Spinal cord (tissue), 10 donors: ENCODE measurements at places on chromosomes 12 and 14. TPM values are rescaled to one million over a fixed set of nuclear protein-coding genes. Genes with fewer than 3 reads are reported as not detected.
A peak's percentile ranks its signal among the peaks of the same experiment; 100 is the strongest.

- no peaks in the 10 kb centered on the region for H3K27me3 ChIP-seq
- H3K36me3 ChIP-seq = peaks cover 11% of the 10 kb centered on the region
- DNase-seq = no peak
These were observed 20.1 kb downstream of the RACGAP1 start for GRCh38 chr12:50005175-50005574.

DNA sequence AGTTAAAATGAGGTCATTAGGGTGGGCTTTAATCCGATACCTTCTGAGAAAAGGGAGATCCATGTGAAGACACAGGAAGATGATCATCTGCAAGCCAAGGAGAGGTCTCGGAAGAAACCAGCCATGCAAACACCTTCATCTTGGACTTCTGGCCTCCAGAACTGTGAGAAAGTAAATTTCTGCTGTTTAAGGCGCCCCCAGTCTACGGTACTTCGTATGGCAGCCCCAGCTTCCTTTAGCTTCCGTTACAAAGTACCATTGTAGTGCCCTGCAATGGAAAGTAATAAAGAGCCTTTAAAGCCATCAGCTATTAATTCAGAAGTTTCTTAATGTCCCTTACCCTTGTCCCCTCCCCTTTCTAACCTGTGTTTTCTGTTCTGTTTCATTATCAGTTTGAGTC lies 308.1 kb downstream of the AACS start:
- no peak overlapping the region for H3K4me3 ChIP-seq
- H3K27me3 ChIP-seq = no peaks in the 10 kb centered on the region
- H3K27ac ChIP-seq = no peak overlapping the region
- peaks cover 6% of the 10 kb centered on the region for H3K4me1 ChIP-seq

GRCh38 chr12:109309381-109310246 lies 530 bp upstream of the FOXN4 start:
- peak overlapping the region; percentile 39 for H3K4me3 ChIP-seq
- DNase-seq = no peak
- peaks cover 51% of the 10 kb centered on the region for H3K27me3 ChIP-seq
- H3K36me3 ChIP-seq = no peaks in the 10 kb centered on the region

GRCh38 chr12:109308534-109309380 lies at the start of gene FOXN4:
TSS of gene FOXN4 (minus strand) at chr12:109309284. CDS start at chr12:109308321, 963 bp downstream.
- peaks cover 51% of the 10 kb centered on the region for H3K27me3 ChIP-seq
- H3K4me3 ChIP-seq = peak within 1 kb of the TSS; percentile 39
- H3K4me1 ChIP-seq = peaks cover 14% of the 10 kb centered on the region
- peak; percentile 59 for DNase-seq
- no peak within 1 kb of the TSS for H3K27ac ChIP-seq

GRCh38 chr12:12449533-12450025 lies 92.7 kb downstream of the BORCS5 start:
- no peak overlapping the region for H3K27ac ChIP-seq
- H3K4me1 ChIP-seq = no peaks in the 10 kb centered on the region

- peaks cover 4% of the 10 kb centered on the region for H3K4me1 ChIP-seq
- peaks cover 16% of the 10 kb centered on the region for H3K36me3 ChIP-seq
- H3K4me3 ChIP-seq = no peak overlapping the region
- DNase-seq = no peak
These were observed 2.8 kb downstream of the PRIM1 start for GRCh38 chr12:56749359-56749758.

Gene SCNN1A
- 0.69 TPM for polyA plus RNA-seq

Gene TMTC1
- polyA plus RNA-seq = 20.5 TPM
